ENCODE measurements at places on chromosomes 3 and 15.
A peak's percentile ranks its signal among the peaks of the same experiment; 100 is the strongest.

GRCh38 chr3:68759526-68760035, 172.8 kb downstream of the TAFA4 start:
- no peak for DNase-seq

DNA sequence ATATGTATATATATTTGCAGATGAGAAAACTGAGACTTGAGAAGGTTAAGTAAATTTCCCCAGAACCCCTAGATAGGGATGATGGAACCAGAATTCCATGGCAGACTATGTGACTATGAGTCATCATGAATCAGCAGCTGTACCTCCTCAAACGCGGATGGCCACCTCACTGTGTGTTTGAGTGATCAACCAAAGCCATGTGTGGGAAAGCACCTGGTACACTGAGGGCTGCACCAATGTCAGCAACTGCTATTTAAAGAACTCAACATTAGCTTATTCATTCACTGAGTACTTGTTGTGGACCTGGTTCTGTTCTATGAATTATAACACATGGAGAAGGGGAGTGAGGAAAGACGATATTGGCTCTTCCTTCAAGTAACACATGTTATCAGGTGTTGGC, 377.0 kb downstream of the GAP43 start:
- peak; percentile 75 for DNase-seq

GRCh38 chr15:29904757-29905417, 82.6 kb upstream of the TJP1 start:
- DNase-seq: peak; percentile 21

DNA sequence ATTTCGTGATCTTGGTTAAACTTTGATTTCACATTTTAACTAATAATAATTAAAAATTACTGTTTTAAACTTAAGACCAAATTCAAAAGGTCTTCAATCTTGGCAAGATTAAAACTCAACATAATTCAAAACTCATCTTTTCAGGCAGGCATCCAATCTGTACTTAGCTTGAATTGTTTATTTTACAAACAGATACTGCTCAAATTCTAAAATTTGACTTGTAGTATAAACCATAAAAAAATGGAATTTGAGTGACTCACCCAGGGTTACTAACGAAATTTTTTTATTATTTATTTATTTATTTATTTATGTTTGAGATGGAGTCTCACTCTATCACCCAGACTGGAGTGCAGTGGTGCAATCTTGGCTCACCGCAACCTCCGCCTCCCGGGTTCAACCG, 64.4 kb downstream of the GAP43 start:
- no peak for DNase-seq

DNA sequence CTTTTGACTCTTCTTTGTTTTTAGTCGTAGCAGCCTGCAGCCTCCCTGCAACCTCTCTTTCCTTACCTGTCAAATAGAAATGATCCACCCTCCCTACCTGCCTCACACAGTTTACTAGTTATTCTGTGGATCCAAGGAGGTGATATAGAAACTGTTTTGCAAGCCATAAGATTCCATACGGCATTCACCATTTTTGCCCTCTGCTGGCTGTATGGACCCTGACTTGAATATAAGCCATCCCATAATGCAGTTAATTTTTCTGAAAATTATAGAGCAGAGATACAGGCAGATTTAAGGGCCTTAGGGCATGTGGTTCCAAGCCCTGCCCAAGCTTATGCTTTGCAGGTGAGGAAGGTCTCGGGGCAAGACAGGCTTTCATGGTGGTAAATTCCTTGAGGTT, 63.8 kb downstream of the CPN2 start:
- no peak for DNase-seq

GRCh38 chr3:12750223-12750622, 8.8 kb downstream of the TMEM40 start:
- peak; percentile 52 for DNase-seq

DNA sequence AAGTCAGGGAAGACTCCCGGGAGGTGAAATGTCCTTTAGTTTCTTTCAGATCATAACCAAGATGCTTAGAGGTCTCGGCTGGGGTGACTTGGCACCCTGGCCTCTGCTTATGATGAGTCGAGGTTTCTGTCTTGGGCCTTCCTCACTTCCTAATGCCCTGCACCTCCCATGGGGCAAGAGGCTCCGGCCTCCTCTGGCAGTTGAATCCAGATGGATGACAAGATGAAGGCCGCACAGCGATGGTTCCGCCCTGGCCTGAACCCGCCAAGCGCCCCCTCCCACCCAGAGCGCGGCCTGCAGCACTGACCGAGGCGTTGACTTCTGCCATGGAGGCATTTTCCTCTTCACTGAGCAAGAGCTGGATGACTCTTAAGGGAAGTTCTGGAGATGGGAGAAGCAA, 31.3 kb downstream of the MUC20 start:
- no peak for DNase-seq

DNA sequence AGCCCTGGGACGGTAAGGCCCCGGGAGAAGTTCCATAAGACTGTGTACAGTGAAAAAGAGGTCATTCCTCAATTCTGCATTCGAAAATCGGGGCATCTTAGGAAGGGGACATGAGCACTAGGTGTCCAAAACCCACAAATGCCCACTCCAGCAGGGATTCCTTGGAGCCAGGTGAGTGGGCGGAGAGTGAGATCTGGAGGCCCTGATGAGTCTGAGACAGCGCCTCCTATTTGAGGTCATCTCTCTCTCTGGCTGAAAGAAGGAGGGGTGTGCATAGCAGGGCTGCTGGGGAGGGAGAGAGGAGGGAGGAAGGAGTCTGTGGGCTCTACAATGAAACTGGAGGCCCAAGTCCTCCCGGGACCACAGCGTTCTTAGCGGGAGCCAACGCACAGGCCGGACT, 38.1 kb upstream of the LACTB start:
- DNase-seq: no peak

DNA sequence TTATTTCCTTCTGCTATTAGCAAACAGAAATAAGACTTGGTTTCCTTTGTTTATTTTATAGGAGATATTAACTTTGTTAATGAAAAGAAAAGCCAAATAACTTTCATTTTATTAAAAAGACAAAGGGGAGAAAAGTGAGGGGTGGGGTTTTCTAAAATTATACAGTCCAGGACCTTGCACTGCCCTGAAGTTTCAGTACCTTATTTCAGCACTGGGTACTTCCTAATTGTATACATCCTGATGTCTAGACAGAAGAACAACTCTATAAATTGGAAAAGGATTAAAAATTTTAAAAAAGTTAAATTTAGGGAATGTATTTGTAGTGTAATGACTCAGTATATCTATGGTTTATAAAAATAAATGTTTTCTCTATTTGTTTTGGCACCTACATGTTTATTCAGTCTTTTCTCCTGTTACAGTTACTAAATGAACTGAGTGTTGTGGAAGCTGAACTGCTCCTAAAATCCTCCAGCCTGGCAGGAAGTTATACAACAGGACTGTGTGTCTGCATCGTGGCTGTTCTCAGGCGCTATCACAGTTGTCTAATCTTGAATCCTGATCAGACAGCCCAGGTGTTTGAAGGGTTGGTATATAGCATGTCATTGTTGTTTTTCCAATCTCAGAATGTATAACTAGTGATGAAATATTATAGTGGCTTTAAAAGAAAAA, 27.6 kb upstream of the P2RY13 start:
- no peak for DNase-seq

GRCh38 chr15:88487178-88487795, 19.8 kb downstream of the MRPS11 start:
- DNase-seq: no peak

DNA sequence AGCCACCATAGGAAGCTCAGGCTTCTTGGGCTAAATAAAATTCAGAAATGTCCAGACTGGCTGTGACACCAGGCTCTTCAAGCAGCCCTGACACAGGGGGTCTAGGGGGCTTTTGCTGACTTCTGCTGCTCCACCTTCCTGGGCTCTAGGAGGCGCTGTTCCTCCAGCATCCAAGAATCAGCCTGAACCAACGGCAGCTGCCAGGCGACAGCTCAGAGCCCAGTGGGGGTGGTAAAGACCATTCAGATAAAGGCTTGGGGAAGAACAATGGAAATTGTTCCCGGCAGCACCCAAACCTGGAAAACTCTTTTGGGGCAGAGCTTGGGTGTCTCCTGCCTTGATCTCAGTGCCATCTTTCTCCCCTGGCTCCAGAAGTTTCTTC, 21.6 kb upstream of the PSTPIP1 start:
- DNase-seq: no peak

DNA sequence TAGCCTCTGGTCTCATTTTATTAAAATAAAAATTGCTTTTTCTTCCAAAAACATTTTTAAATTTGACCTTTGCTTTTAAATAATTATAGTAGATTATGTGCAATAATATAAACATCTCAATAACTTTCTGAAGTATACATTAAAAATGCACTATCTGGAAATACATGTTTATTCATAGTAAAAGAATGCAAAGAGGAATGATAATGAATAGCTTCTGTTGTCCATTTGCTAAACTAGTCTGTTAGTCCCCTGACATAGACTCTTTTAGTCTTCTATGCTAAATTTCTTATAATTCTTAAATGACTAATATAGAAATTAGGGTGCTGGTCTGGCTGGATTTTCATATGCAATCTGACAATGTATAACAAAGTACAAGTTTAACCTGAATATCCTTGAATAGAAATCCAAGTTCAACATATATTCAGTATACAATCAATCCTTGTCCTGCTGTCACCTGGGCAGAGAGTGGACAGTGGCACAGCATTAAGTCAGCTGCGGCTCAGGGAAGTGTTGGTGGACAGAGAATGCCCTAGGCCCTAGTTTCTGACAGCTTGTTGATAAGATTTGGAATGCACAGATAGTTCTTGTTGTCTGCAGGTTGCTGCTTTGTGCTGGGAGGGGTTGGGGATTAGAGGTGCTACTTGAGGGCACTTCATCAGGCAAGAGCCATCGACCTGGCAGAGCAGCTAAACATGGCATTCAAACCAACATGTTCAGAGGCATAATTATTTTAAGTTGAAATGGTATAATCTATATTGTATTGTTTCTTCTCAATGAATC, 161.7 kb downstream of the MBNL1 start:
- DNase-seq: no peak
